ENCODE measurements at places on chromosomes 13 and 19.

GRCh38 chr13:23384111-23384510 lies 49.4 kb downstream of the SACS start:
- DNase-seq, result peak; percentile 34

- DNase-seq, result no peak
Observed at GRCh38 chr19:17111766-17112165, 36.2 kb downstream of the MYO9B start.

DNA sequence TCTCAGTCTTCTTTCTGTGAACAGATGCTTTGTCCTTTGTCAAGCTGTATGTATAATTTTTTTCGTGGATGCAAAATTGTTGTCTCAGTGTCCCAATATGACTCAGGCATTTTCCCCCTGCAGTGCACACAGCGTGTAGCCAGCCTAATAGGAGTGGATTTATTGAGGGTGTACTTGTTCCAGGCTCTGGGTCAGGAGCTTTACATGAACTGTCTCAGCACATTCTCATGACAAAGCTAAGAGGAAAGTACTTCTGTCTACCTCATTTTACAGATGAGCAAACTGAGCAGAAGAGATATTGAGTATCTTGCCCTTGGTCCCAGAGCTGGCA lies 50.8 kb downstream of the STK24 start:
- no peak for DNase-seq

DNA sequence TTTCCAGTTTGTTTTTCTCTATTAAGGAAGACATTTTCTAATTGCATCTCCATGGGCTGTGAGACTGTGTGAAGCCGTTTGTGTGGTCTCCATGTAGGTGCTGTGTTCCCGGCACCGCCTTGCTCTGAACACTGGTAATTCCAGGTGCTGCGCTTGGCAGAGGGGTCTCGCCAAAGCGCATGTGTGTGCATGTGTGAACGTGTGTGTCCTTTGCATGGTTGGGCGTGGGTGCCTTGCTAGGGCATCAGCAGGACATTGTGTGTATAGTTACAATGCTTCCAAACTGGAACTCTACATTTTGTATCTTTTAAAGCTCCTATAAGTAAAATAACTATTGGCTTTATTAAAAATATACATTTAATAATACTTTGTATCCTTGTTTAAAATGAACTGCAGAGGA lies 9.8 kb upstream of the GPI start:
- no peak for DNase-seq

DNA sequence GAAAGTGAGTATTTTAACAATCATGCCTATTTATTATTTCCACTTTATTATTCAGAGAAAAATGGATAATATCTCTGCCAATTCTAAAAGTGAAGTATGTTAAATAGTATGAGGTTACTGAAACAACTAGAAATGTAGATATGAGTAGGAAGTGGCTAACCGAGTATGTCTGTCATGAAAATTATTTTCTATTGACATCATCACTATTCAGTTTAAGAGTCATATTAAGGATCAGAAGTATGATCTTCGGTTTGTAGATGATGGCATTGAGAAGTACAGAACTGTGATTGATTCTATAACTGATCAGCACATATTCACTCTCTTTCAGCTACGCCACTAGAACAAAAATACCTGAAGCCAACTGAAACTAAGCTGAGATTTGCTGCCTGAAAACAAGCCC lies 146.4 kb upstream of the SLITRK5 start:
- DNase-seq, result no peak

DNA sequence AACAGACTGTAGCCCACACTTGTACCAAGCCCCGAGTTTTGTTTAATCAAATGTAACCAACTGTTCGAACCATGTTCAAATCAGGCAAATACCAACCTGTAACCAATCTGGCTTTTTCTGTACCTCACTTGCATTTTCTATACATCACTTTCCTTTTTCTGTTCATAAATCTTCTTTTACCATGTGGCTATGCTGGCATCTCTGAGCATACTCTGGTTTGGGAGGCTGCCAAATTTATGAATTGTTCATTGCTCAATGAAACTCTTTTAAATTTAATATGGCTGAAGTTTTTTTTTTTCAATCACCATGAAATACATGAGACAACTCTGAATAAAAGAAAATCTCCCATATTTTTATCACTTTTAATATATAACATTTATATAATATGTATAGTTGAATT lies 256.1 kb downstream of the SLITRK6 start:
- peak; percentile 8 for DNase-seq

DNA sequence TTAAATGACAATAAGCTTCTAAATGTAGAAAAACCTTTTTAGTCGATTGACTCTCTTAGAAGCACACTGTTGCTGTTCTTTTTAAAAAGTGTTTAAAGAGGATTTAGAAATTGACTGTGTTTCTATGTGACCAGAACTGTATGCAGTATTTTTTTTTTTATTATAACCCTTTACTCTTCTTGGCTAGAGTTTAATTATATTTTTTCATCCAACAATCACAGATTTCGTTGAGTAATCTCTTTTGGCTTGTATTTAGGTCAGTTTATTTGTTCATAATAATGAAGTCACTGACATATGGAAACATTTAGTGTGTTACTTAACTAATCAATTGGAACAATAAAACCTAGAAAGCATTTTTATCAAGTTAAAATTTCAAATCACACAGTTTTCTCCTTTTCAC lies 19.9 kb downstream of the CSNK1A1L start:
- DNase-seq, result no peak

DNA sequence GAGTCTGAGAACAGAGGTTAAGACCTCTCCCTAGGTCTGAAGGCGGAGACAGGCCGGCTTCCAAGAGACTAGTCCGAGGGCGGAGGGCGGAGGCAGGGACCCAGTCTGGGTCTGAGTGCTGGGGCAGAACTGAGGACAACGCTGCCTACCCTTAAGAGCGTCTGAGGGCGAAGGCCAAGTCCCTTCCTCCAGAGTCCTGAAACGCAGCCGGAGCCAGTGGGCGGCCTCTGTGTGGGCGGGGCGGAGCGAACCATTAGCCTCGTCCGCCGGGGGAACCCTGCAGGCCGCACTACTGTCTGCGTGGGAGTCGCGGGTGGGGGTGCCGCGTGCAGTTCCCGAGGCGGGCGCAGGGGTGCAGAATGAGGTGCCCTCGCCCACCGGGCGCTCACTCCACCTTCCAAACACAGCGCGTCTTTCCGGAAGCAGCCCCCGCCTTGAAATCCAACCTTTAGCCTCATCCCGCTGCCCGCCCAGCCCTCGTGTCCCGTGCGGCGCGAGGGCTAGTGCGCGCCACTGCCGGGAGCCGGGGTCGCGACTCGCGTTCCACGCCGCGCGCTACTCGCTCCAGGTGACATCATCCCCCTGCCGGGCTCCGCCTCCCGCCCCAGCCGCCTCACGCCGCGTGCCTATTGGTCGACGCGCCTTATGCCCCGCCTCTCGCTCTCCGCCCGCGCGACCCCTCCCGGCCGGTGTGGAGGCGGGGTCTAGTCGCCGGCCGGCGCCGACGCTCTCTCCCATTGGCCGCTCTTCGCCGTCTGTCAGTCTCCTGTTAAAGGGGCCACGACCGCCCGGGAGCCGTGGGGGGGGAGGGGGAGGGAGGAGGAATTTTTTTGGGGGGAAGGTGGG lies at the start of gene C19orf73:
TSS of gene C19orf73 (minus strand) at position 579 of the 846 bp plus-strand sequence. CDS start at position 458, 121 bp downstream.
- peak; percentile 92 for DNase-seq

DNA sequence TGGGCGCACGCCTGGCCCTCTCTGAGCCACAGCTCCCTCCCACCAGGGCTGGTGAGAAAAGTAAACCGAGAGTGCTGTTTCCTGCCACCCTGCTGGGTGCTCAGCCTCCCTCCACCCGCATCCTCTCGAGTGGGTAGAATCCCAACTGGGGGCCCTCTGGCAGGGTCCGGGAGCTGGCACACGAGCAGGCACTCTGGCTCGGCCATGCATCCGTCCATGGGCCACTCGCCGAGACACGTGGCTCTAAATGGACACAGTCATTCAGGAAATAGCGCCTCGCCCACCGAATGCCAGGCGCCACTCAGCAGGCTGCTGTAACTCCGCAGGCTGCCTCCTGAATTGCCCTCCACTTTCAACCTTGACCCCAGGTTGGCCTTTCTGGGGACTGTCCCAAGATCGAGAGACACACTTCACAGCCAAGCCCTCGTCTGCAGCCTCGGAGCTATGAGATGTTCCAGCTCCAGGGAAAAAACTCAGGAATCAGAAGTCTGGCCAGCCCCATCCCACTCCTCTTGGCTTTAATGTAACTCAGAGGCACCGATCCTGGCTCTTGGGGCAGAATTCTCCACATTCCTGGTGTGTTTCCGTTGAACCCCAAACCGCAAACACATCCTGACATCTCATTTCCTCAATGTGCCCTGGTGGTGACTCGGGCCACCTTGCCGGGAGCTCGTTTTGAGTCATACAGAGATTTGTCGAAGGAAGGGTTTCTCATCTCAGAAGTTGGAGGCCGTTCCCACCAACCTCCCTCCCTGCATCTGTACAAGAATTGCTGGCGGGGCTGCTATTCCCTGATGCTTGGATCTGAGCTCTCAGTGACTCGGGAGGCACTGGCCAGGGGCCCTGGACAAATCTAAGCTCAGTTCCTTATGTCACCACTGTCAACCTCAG lies 14.1 kb downstream of the KLF2 start:
- DNase-seq, result peak; percentile 78

DNA sequence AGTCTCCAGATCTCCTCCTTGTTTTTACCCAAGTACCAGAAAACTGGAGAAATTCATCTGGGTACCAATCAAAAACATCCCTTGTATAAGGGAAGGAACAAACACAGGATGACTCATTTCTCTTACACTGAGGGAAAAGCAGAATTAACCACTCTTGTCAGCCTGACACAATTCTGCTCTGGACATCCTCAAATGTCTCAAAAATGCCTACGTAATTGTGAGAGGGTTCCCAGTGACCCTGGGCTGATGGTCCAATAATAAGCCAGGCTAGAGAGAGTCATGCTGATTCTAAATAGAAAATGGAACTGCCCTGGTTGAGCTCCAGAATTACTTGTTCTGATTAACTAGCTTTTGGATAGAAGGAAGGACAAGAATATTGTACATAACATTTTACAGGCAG lies 14.5 kb downstream of the ZNF708 start:
- DNase-seq, result peak; percentile 91

GRCh38 chr13:64546371-64546770 lies 2683.8 kb downstream of the PCDH9 start:
- DNase-seq, result no peak

GRCh38 chr13:53068585-53069520 lies 40.2 kb downstream of the OLFM4 start:
- no peak for DNase-seq

GRCh38 chr19:9709305-9709704 lies 34.4 kb upstream of the ZNF562 start:
- DNase-seq, result no peak

DNA sequence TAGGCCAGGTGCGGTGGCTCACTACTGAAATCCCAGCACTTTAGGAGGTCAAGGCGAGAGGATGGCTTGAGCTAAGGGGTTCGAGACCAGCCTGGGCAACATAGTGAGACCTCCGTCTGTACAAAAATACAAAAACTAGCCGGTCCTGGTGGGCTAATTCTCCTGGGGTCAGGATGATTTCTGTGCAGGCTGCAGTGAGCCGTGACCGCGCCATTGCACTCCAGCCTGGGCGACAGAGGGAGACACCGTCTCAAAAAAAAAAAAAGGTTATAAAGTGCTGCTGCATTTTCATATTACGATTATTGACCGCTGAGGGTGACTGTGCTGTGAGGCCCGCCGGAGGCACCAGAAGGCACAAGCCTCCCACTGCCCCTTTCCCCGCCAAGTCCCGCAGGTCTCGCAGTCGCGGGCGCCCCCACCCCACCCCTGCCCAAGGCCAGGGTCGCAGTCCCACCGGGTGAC lies 477 bp upstream of the PLEKHF1 start:
- no peak for DNase-seq

- DNase-seq, result peak; percentile 40
Observed at GRCh38 chr19:54114340-54115108, 933 bp downstream of the TFPT start.

Data from amniotic epithelial cell (primary cell).